ENCODE measurements at places on chromosomes 13 and 19.

- no peak for DNase-seq
Measured at GRCh38 chr19:12648088-12648487, 18.5 kb downstream of the MAN2B1 start.

DNA sequence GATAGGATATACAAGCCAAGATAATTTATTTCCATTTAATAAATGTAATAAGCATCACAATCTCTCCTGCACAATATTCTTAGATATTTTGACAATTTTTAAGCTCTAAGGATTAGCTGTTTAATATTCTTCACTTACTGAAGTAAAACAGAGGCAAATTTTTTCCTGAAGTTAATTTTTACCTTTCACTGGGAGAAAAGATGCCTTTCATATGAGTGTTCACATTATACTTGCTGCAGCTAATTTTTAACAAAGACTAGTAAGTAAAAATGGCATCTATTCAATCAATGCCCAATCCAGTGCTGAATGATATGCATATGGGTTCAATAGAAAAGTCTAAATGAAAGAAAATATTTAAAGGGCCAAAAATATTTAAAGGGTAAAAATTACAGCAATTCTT lies 377.2 kb upstream of the GPC6 start:
- no peak for DNase-seq

DNA sequence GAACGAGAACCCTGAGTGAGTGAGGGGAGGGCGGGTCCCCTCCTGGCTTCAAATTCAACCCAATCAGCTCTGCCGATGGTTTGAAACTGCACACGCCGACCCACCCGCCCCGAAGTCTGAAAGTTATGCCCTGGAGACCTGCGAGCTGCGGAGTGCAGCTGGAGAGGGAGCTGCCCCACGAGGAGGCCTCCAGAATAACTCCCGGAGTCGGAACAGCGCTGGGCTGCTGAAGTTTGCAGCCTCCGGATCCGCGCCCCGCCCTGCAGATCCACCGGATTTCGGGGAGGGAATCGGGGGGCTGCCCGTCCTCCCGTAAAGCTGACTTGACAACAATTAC lies 7.0 kb downstream of the POU4F1 start:
- no peak for DNase-seq

DNA sequence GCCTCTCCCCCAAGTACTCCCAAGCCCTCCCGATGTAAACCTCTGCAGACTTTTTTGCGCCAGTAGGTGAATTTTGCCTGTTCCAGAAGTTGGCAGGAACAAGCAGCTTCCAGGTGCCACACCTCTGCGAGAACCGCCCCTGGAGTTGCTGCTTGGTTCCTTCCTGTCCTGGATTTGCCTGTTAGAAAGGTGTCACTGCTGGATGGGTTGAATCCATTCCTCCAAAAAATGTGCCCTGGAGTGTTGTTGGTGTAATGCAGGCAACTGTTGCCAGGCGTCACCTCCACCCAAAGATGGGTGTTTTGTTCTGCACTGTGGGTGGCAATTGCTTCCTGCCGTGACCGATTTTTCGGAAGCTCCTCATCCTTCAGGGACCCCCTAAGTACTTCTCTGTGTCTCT lies 5.7 kb downstream of the PGPEP1 start:
- no peak for DNase-seq

DNA sequence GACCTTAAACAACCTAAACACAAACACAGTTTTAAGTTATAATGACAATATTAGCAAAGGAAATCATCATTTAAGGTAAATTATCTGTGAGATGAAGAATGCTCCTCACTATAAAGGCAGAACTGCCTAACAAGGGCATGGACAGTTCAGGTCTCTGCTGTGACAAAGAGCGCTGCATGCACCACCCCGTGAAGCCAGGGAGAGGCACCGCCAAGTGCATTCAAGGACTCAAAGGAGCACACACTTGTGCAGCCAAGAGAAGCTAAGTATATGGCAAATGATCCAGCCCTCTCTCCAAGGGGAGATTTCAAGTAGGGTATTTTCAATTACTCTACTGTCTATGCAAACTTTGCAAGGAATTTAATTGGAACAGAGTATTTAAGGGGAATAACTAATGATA lies 126.0 kb downstream of the RAP2A start:
- DNase-seq, result no peak

DNA sequence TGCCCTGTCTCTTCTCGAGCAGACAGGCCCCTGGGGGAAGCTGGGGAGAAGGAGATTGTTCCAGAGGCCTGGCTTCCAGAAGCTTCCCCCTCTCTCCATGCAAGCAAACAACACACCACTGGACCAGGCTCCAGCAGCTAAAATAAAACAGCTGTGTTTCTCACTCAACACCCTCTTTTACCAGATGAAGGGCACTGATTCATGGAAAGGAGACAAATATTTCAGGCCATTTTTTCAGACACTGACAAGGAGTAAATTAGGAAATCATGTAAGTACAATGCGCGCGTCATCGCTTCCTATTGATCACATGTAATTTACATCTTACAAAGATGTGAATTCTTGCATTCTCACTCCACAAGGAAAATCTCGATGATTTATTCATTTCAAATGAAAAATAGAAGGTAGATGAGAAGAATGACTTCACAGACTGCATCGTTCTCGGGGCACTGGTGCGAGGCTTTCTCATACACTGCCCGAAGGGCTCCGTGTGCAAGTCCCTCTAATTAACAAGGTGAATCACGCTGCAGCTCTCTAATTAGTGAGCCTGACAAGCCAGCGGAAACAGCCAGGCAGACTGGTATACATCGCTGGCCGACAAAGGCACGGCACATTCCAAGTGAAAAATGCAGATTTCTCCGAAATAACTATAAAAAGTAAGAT lies 153.6 kb downstream of the KCTD15 start:
- no peak for DNase-seq

DNA sequence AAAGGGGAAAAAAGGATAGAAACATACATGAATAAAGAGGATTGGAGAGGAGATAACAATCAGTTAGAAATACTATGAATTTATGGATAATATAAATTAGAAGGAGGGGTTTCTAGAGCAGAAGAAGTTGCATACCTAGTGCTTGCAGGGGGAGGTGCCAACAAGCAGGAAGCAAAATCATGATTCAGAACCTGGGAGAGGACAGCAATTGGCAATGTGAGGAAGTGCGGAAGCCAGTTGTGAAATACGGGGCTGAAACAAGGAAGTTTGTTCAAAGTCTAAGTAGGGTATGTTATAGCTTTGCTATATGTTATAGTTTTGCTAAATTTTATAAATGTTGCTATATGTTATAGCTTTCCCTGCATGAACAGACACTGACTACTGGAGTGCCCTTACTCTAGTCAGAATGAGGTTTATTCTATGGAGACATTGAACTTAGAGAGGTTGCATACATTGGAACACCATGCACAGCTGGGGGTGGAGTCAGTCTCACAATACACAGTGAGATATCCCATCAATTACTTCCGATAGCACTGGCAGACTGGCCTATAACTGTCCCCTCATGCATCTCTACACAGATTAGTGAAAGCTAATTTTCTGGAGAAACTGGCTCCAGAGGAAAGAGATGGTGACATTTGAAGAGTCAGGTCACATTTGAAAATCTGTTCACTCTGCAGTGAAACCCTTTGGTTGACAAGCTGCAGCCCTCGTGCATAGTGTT lies 92.1 kb downstream of the GPC6 start:
- DNase-seq, result no peak

GRCh38 chr13:95233026-95233635 lies 68.1 kb downstream of the ABCC4 start:
- no peak for DNase-seq

GRCh38 chr19:1451916-1452801 lies 2.2 kb downstream of the APC2 start:
- no peak for DNase-seq

GRCh38 chr13:90365130-90365529 lies 982.4 kb upstream of the MIR17HG start:
- DNase-seq, result no peak

- DNase-seq, result no peak
Measured at GRCh38 chr13:110291286-110291685, 15.7 kb downstream of the COL4A1 start.

DNA sequence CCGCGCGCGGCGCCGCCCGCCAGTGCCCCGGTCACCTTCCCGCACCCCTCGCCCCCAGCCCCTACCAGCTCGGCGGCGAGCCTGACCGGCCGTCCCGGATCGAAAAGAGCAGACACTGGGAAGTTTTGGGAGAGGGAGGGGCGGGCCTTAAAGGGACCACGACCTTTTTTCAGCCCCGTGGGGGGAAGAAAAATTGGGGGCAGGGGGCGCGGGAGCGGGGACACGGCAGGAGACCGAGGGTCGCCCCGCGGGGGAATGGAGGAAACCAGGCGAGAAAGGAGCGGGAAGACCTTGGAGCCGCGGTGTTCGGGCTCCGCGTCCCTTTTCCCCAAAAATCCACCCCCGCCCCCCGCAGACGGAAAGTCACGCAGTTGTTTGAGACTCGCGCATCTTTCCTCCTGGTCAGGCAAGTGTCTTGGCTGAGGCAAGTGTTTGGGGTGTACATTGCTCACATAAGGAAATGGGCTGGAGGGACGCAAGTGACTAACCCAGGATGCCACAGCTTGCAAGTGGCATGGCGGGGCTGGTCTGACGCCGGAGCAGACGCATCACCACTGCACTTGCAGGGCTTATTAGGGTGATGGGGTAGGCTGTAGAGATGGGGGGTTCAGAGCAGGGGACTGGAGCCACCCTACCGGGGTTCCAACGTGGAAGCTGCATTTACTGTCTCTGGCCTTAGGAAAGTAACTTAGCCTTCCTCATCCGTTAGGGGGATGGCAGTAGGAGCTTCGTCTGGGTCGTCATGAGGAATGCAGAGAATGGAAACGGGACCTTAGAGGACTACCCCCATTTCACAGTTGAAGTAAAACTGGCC lies 2.7 kb upstream of the HNRNPL start:
- DNase-seq, result no peak

GRCh38 chr19:51163257-51163656 lies 21.2 kb downstream of the SIGLEC7 start:
- no peak for DNase-seq

All from AG04449 (cell line).